ENCODE measurements at places on chromosomes 6 and 20. TPM values are rescaled to one million over a fixed set of nuclear protein-coding genes. Genes with fewer than 3 reads are reported as not detected.

AFG1L gene
- total RNA-seq = 6.0 TPM

DNA sequence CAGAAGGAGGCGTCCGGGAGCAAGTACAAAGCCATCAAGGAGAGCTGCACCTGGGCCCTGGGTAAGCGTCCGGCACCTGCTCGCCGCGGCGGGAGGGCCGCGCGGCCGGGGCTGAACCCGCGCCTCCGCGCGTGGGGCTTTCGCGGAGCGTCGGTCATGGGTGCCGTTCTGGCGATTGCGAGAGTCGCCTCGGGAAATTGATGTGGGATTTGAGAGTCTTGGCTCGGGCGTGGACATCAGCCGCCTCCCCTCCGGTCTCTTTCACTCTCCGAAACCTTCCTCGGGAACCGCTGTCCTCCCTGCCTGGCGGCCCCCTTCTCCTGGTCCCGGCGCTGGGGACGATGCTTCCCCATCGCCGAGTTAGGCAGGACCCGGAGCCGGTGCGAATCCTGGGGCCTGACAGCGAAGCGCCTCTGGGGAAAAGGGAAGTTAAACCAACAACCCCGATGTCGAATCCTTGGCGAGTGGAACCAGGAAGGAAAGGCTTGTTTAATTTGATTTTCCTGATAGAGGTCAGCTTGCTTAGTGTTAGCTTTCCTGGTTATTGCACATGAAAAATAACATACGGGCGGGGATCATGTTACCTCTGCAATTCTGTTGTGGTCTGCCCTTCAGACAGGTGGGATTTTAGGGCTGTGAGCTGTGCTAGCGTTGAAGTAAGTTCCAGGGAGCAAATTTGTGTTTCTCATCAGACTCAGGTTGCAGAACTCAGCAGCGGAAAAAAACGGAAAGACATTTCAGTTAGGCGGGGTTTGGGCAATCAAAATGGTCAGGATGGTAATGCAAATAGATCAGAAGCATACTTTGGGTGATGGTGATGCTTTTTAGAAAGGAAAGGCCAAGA lies 594 bp downstream of the ARFGEF3 start:
- peak; percentile 2 for DNase-seq

DNA sequence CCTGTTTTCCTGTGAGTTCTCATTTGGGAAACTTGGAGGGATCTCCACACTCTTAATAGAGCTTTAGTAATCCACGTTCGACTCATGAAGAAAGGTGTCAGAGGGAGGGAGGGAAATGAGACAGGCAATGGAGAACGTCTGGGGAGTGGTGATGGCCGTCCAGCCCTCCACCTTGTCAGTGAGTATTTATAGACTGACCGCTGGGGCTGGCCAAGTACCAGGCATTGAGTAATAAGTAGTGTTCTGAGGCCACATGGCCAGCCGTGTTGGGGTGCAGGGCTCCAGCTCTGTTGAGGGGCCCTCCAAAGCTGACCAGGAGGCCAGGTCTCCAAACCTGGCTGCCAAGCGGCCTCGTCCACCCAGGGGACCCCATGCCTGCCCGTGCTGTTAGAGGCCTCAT lies 11.3 kb upstream of the DSN1 start:
- peak; percentile 33 for DNase-seq

DNA sequence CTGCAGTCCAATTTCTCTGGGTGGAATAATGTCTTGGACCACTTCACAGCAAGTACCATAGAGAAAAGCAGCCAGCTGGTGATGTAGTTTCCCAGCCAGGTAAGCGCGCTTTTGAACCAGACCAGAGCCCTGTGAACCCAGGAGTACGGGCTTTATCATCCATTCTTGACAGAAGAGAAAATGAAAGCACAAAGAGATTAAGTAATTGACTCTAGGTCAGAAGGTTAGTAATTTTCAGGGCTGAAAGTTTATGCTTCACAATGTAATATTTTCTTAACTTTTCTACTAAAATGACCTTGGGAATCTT lies 7.1 kb upstream of the UST start:
- no peak for DNase-seq

NOTCH4 gene
- 1.1 TPM for total RNA-seq

DNA sequence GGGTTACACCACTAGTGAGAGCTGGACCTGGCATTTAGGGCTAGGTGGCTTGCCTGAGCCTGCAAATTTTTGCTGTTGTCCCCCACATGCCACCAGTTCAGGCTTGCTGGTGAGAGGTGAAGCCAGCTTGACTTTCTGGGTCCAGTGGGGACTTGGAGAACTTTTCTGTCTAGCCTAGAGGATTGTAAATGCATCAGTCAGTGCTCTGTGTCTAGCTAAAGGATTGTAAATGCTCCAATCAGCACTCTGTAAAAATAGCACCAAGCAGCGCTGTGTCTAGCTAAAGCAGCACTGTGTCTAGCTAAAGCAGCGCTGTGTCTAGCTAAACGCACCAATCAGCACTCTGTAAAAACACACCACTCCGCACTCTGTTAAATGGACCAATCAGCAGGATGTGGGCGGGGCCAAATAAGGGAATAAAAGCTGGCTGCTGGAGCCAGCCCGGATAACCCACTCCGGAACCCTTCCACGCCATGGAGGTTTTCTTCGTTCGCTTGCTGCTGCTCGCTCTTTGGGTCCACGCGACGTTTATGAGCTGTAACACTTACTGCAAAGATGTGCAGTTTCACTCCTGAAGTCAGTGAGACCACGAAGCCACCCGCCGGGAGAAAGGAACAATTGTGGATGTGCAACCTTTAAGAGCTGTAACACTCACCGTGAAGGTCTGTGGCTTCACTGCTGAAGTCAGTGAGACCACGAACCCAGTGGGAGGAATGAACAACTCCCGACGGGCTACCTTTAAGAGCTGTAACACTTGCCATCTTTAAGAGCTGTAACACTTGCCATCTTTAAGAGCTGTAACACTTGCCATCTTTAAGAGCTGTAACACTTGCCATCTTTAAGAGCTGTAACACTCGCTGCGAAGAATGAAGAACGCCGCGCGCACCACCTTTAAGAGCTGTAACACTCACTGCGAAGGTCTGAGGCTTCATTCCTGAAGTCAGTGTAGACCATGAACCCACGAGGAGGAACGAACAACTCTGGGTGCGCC lies 27.3 kb downstream of the GMPR start:
- no peak for DNase-seq

NRSN1 gene
- total RNA-seq = not detected

DNA sequence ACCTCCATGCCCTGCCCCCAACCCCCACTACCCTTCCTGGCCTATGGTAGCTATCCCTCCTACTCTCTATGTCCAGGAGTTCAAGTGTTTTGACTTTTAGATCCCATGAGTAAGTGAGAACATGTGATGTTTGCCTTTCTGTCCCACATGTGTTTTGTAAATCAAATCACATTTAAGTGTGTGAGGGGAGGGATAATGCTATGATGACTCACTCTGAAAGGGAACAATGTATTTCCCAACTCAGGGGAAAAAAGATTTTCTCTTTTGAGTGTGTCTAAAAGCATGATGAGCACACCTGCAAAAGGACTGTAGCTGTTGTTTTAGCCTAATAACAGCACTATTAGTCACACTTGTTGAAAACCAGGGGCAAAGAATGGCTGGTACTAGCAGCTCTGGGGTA lies 193.7 kb downstream of the GJA10 start:
- peak; percentile 53 for DNase-seq

GRCh38 chr6:116144605-116145004 lies 18.7 kb upstream of the COL10A1 start:
- DNase-seq = peak; percentile 61

GRCh38 chr6:8177721-8178120 lies 75.4 kb upstream of the EEF1E1 start:
- no peak for DNase-seq

DNA sequence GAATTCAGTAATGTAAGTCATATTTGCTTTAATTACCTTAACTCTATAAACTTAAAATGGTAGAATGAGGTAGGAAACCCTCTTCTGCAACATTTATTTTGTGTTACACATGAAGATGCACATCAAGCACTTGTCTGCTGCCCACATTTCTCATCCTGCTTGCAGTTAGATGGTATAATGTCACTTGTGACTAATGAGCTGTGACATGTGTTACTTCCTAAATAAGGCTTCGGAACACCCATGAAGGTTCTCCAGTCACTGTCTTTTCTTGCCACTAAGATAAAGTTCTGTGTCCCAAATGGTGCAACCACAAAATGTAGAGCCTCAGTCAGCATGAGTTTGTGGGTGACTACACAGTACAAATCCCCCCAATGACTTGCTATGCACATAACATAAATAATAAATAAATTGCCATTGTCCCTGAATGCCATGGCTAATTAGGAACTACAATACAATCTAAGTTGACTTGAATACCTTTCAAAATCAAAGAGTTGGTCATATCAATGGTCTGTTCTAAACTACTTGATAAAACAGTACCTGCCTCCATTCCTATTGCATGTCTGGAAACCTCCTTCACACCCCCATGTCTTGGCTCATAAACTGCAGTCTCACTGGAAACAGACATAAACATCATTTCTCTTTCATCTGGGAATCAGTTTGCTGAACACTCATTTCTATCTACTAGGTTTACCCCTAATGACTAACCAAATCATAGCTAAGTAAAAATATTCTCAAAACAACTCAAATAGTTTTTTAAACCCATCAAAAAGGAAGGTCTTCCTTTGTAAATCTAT lies 157.2 kb downstream of the PTPRK start:
- DNase-seq = no peak

TTBK1 gene
- not detected for total RNA-seq

- DNase-seq = no peak
Observed at GRCh38 chr6:8073758-8074157, 9.6 kb upstream of the BLOC1S5 start.

NCOA3 gene
- total RNA-seq = 53.3 TPM

SMOC2 gene
- total RNA-seq = not detected

DNA sequence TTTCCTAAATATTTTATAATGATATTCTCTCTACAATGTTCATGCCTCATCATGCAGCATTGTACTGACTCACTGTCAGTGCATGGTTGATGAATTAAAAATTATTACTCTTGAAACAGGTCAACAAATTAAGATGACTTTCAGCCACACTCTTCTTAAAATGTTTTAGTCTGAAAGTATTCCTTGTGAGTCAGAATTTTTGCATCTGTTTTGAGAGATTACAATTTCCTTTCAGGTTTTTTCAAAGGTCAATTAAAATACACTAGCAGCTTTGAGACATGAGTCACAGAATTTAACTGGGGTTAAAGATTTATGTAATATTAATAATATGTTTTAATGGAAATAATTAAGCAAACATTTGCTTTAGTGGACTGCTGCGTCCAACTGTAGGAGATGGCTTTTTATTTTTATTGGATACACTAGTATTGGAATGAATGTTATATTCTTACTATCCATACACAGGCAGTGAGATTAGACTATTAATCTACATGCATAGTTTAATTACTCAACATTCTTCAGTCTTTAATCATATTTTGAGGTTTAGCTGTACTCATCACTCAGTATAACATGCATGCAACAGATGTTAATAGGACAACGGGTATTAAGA lies 9.7 kb downstream of the COL12A1 start:
- DNase-seq = peak; percentile 33

DNA sequence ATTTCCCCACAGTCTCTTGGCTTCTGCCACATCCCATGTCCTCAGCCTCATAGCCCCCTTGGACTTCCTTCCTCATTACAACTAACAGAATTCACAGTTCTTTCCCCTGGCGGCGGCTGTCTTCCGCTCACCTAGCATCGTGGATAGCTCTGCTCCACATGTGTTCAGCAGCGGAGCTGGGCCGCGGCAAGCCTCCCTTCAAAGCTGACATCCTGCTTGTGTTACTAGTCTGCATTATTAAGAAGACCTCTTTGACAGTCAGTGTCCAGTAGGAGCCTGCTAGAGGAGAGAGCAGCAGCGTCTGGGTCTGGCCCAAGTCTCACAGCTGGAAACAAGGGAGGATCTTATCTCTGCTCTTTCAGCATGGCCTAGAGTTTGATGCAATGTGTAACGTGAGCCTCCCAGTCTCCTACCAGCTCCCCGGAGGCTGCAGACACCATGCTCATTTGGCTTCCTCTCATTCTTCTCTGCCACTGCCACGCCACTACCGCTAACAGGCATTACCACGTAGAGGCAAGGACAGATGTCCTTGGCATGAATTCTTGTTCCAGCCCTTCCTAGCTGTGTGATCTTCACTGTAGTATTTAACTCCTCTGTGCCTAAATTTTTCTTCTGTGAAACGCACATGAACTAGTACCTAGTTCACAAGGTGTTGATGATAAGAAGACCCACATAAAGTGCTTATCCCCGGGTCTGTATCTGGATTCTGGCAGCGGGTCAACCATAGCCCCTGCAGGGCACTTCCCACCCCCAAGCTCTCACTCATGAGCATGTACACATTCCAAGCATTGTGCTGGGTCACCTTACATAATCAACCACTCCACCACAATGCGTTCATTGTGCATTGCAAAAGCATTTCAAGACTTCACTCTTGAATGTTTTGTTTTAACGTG lies 107.1 kb upstream of the BACH2 start:
- DNase-seq = peak; percentile 52

- no peak for DNase-seq
Observed at GRCh38 chr6:42527204-42527603, 36.6 kb upstream of the UBR2 start.

- DNase-seq = no peak
Observed at GRCh38 chr6:53906103-53906502, 111.3 kb downstream of the LRRC1 start.

GRCh38 chr20:53809728-53810365 lies 216.2 kb upstream of the ZNF217 start:
- DNase-seq = no peak

- peak; percentile 64 for DNase-seq
Observed at GRCh38 chr6:111805511-111806164, 67.6 kb downstream of the FYN start.

SALL4 gene
- total RNA-seq = 0.36 TPM

DNA sequence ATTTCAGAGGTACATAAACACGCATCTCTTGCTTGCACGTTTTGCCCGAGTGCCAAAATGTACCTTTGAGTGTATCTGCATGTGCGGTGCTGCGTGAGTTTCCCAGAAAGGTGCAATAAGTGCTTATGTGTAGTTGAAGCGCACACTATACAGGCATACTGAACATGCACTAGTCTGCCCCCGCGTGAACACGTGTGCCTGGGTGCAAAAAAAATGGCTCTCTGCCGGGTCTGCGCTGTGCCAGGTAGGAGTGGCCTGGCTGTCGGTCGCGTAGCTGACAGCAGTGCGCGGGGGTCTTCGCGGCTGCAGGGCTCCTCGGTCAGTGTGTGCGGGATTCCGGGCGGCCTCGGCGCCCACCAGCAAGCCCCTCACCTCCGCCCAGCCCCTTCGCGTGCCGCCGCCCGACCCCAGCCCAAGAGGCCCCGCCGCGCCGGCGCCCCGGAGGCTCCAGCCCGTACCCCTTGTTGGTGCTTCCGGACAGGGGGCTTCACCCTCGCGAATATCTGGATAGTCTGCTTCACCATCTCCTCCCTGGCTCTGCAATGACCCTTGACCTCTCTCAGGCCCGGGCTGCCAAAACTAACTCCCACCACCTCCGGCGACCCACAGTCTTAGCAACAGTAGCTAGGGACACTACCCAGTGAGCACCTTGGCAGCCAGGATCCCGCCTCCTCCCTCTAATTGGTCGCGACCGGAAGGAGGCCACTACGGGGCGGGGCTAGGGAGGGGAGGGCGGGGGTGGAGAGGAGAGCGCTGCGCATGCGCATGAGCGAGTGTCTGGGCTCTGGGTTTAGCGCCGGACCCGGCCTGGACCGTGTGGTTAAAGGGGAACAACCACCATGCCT lies at the start of gene KIF6:
KIF6 (minus strand) TSS at position 622 of the 845 bp plus-strand sequence; CDS start at position 524, 98 bp downstream.
- DNase-seq = peak; percentile 66

- no peak for DNase-seq
Observed at GRCh38 chr6:17758119-17758518, 51.4 kb upstream of the NUP153 start.

GRCh38 chr6:37092923-37093727 lies 76.8 kb upstream of the PIM1 start:
- peak; percentile 71 for DNase-seq

FRK gene
- total RNA-seq = 2.0 TPM

PSORS1C1 gene
- total RNA-seq = 7.0 TPM
